ENCODE measurements at places on chromosomes 6 and 20. TPM values are rescaled to one million over a fixed set of nuclear protein-coding genes. Genes with fewer than 3 reads are reported as not detected.

DNA sequence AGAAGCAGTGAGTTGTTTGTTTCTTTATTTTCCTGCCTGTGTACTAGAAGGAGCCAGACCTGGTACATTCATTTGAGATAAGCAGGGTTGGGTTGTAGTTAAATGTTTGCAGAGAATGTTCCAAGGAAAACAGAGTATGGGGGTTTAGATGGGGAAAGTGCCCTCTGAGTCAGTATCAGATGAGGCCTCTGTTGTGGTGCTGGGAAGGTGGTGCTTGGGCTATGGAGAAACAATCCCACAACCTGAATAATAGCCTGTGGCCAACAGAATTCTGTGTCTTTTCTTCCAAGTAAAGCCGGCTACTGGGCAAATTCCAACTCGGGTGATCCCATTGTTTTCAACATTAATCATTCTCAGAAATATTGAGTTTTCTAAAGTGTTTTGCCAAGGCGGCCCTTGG is 109.3 kb downstream of the RNF144B start:
- H3K36me3 ChIP-seq: no peaks in the 10 kb centered on the region
- H3K4me1 ChIP-seq: peaks cover 7% of the 10 kb centered on the region
- DNase-seq: no peak
- H3K27ac ChIP-seq: no peak overlapping the region
- H3K4me3 ChIP-seq: no peak overlapping the region

GRCh38 chr20:90651-91050 is 3.2 kb downstream of the DEFB125 start:
- H3K27me3 ChIP-seq: no peaks in the 10 kb centered on the region
- H3K4me3 ChIP-seq: no peak overlapping the region
- H3K36me3 ChIP-seq: no peaks in the 10 kb centered on the region
- DNase-seq: no peak
- no peaks in the 10 kb centered on the region for H3K4me1 ChIP-seq

PLA2G7 gene
- 19.6 TPM for total RNA-seq

GLO1 gene
- 99.6 TPM for total RNA-seq

- H3K27ac ChIP-seq: no peak overlapping the region
- H3K4me1 ChIP-seq: no peaks in the 10 kb centered on the region
- H3K36me3 ChIP-seq: no peaks in the 10 kb centered on the region
- no peak overlapping the region for H3K4me3 ChIP-seq
- peaks cover 10% of the 10 kb centered on the region for H3K27me3 ChIP-seq
- no peak for DNase-seq
Observed at GRCh38 chr20:57053793-57054552, 212.5 kb downstream of the BMP7 start.

DNA sequence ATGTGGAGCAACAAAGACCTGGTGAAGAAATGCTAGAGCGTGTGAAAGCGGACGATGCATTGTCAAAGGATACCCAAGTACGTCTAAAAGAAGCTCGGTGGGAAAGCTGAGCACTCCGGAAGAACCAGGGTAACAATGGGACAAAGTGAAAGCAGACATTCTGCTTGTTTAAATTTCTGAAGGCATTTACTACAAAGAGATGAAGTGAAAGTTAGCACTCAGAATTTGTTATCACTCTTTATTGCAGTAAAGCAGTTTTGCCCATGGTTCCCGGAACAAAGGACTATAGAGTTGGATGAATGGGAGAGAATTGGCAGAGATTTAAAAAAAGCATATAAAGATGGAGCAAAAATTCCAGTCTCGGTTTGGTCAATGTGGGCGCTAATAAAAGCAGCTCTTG is 12.8 kb upstream of the IRAK1BP1 start:
- no peaks in the 10 kb centered on the region for H3K4me1 ChIP-seq
- H3K36me3 ChIP-seq: no peaks in the 10 kb centered on the region
- no peak for DNase-seq
- H3K4me3 ChIP-seq: no peak overlapping the region
- no peaks in the 10 kb centered on the region for H3K27me3 ChIP-seq
- no peak overlapping the region for H3K27ac ChIP-seq

- DNase-seq: no peak
- H3K4me3 ChIP-seq: no peak overlapping the region
- no peaks in the 10 kb centered on the region for H3K36me3 ChIP-seq
- H3K27ac ChIP-seq: no peak overlapping the region
Observed at GRCh38 chr6:41957117-41957516, 15.5 kb upstream of the CCND3 start.

SNX5 gene
- total RNA-seq: 87.0 TPM

- no peak overlapping the region for H3K4me3 ChIP-seq
- DNase-seq: no peak
- H3K27me3 ChIP-seq: no peaks in the 10 kb centered on the region
- peaks cover 67% of the 10 kb centered on the region for H3K4me1 ChIP-seq
- H3K27ac ChIP-seq: peak overlapping the region; percentile 30
Observed at GRCh38 chr6:16676978-16677377, 84.3 kb downstream of the ATXN1 start.

DNA sequence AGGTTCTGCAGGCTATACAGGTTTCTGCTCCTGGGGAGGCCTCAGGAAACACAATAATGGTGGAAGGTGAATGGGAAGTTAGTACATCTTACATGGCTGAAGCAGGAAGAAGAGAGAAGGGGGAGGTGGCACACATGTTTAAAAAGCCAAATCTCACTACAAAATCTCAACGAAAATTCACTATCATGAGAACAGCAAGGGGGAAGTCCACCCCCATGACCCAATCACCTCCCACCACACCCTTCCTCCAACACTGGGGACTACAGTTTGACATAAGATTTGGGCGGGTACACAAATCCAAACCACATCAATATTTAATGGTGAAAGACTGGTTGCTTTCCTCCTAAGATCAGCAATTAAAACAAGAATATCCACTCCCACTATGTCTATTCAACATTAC is 13.8 kb upstream of the POLR1H start:
- no peak overlapping the region for H3K4me3 ChIP-seq
- H3K4me1 ChIP-seq: no peaks in the 10 kb centered on the region
- no peaks in the 10 kb centered on the region for H3K36me3 ChIP-seq

DNA sequence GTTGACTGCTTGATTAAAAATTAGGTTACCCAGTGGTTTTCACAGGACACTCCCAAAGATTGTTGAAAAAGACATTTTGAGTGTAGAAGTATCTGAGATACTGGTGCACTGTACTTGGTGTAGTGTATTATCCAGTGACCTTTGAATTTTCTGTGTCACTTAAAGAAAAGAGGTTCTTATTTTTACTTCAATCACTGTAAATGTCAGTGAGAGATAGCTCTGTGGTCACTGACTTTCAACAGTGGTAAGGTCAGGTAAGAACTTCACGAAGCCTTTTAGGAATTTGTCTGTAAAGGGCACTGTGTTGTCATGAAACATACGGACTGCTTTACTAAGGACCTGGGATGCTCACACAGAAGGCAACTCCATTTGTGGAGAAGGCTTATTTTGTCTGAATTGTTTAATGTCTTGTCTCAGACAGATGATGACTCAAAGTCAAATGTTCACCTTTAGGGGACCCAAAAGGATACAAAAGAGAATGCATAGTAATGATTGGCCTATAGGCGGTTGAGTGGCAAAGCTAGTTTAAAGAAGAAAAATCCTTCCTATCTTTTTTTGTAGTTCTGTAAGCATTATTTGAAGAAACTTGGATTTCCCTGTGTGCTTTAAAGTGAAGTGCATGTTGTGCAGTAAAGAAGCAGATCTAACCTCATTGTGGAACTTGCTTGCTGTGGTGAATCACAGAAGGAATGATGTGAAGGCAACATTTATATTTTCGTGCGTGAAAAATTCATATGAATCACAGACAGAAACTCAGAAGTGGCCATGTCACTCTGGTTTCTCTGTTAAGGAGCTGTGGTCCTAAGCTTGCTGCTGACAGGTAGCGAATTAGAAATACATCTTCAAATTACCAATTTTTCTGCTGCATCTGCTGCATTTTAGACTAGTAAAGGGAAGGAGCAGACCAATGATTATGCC is 47.3 kb downstream of the ZFAND3 start:
- no peak for DNase-seq
- H3K4me1 ChIP-seq: peaks cover 55% of the 10 kb centered on the region
- no peaks in the 10 kb centered on the region for H3K27me3 ChIP-seq
- no peak overlapping the region for H3K4me3 ChIP-seq

GRCh38 chr20:33465481-33466302 is 22.1 kb upstream of the SNTA1 start:
- H3K4me3 ChIP-seq: no peak overlapping the region
- no peaks in the 10 kb centered on the region for H3K36me3 ChIP-seq
- no peak for DNase-seq
- H3K27ac ChIP-seq: peak overlapping the region; percentile 8

DNA sequence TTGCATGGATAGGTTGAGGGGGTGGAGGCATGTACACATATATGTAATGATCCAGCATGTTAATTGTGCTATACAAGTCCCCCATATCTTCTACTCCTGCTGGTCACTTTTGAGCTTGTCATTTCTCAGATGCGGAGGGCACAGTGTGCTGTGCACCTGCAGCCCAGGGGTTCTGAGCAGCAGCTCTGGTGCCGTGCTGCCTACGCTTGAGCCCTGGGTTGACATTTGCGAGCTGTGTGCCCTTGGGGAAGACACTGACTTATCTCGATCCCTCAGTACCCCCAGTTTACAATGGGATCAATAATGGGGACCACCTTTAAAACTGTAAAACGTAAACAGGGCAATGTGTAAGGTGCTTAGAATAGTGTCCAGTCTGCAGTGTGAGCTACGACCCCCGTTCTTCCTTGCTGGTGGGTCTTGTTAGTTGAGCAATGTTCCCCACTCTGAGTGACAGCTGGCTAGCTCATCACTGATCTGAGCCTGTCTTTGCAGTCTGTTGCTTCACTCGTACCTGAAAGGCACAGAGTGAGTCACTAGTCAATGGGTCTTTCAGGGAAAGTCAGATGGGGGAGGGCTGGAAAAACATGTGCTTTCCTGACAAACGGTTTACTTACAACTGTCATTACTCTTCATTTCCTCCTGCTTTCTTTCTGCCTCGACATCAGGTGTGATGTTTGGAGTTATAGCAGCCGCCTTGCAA is 91.7 kb downstream of the SLC2A10 start:
- H3K4me1 ChIP-seq: no peaks in the 10 kb centered on the region
- no peaks in the 10 kb centered on the region for H3K27me3 ChIP-seq
- H3K4me3 ChIP-seq: no peak overlapping the region
- no peak overlapping the region for H3K27ac ChIP-seq
- no peak for DNase-seq

- H3K4me1 ChIP-seq: no peaks in the 10 kb centered on the region
- no peak for DNase-seq
- no peak overlapping the region for H3K27ac ChIP-seq
- H3K27me3 ChIP-seq: no peaks in the 10 kb centered on the region
- no peak overlapping the region for H3K4me3 ChIP-seq
Observed at GRCh38 chr6:144993870-144994269, 708.7 kb downstream of the UTRN start.

GRCh38 chr6:40460380-40460779 is 126.8 kb downstream of the LRFN2 start:
- H3K4me1 ChIP-seq: no peaks in the 10 kb centered on the region
- no peak overlapping the region for H3K4me3 ChIP-seq
- no peak for DNase-seq
- H3K27me3 ChIP-seq: no peaks in the 10 kb centered on the region

DNA sequence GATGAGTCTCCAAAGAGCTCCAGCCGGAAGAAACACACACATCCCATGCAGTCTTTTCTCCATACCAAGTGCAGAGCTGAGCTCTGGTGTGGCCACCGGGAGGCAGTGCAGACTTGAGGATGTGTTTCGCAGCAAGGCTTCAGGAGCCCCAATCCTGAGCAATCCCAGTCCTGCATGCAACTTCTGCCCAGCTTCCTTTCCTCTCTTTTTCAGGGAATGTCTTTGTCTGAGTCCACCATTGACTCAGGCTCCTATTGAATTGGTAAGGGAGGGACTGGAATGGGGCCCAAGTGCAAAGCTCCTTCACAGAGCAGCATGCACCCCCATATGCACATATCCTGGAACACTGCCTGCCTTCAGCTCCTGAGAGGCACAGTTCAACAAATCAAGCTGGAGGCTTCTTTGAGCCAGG is 50.5 kb upstream of the ASIP start:
- no peaks in the 10 kb centered on the region for H3K4me1 ChIP-seq
- H3K27me3 ChIP-seq: no peaks in the 10 kb centered on the region

- peak within 1 kb of the TSS; percentile 95 for H3K27ac ChIP-seq
- H3K36me3 ChIP-seq: no peaks in the 10 kb centered on the region
- peak; percentile 99 for DNase-seq
Observed at GRCh38 chr6:41787219-41787917, at the start of gene TOMM6. Gene TOMM6 (plus strand): TSS chr6:41787694. CDS start chr6:41787698, 4 bp downstream.

- no peak overlapping the region for H3K27ac ChIP-seq
- no peak for DNase-seq
- H3K27me3 ChIP-seq: no peaks in the 10 kb centered on the region
- H3K36me3 ChIP-seq: no peaks in the 10 kb centered on the region
- no peak overlapping the region for H3K4me3 ChIP-seq
Observed at GRCh38 chr20:41510847-41511450, 107.2 kb downstream of the CHD6 start.

BPI gene
- total RNA-seq: 0.47 TPM

GRCh38 chr20:15905661-15906060 is 667.6 kb downstream of the KIF16B start:
- no peak for DNase-seq
- H3K36me3 ChIP-seq: no peaks in the 10 kb centered on the region
- H3K4me1 ChIP-seq: no peaks in the 10 kb centered on the region

DNA sequence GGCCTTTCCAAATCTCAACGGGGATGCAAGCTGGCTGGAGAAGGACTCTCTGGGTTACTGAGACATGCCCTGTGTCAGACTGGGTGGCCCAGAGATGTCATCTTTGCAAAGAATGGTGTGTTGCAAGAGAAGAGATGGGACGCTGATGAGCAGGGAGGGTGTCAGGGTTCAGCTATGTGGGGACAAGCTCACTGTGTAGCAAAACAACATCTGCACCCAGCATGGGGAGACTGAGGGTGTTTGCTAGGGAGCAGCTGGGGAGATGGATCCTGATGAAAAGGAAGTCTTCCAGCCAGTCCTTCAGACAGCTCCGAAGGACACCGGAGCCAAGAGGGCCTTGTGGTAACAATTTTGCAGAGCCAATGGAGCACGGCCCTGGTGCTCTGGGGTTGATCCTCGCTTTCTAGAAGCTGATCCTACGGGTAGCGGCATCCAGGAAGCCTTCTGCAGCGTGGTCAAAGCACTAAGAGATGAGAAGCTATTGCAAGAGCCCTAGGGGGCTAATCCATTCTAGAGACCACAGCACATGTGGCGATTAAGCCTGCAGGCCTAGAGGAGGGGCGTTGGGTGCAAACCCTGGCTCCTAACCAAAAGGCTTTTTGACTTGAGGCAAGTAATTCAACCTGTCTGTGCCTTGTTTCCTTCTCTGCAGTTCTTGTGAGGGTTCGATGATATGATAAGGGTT is 39.9 kb downstream of the EDN3 start:
- H3K27ac ChIP-seq: no peak overlapping the region
- H3K4me1 ChIP-seq: no peaks in the 10 kb centered on the region
- H3K36me3 ChIP-seq: no peaks in the 10 kb centered on the region
- peaks cover 6% of the 10 kb centered on the region for H3K27me3 ChIP-seq
- no peak overlapping the region for H3K4me3 ChIP-seq

DNA sequence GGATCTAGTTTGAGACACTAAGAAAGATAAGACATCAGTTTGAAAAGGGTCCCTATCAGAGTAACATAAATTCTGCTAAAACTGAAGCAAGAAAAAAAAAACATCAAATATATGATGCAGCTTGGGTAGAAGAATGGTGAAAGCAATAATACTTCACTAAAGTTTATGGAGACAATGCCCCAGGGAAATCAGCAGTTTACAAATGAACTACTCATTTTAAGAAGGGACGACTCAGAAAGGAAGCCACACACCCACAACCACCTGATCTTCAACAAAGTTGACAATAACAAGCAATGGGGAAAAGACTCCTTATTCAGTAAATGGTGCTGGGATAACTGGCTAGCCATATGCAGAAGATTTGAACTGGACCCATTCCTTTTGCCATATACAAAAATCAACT is 143.5 kb downstream of the TPBG start:
- no peak overlapping the region for H3K4me3 ChIP-seq
- no peaks in the 10 kb centered on the region for H3K36me3 ChIP-seq
- no peaks in the 10 kb centered on the region for H3K27me3 ChIP-seq
- DNase-seq: no peak
